ENCODE measurements at places on chromosomes 3 and 15. TPM values are rescaled to one million over a fixed set of nuclear protein-coding genes. Genes with fewer than 3 reads are reported as not detected.

ZDHHC23 gene
- 31.1 TPM for total RNA-seq

TTBK2 gene
- total RNA-seq = 18.7 TPM

GRCh38 chr15:40085266-40085665 is 23.4 kb downstream of the BMF start:
- no peak for DNase-seq

DNA sequence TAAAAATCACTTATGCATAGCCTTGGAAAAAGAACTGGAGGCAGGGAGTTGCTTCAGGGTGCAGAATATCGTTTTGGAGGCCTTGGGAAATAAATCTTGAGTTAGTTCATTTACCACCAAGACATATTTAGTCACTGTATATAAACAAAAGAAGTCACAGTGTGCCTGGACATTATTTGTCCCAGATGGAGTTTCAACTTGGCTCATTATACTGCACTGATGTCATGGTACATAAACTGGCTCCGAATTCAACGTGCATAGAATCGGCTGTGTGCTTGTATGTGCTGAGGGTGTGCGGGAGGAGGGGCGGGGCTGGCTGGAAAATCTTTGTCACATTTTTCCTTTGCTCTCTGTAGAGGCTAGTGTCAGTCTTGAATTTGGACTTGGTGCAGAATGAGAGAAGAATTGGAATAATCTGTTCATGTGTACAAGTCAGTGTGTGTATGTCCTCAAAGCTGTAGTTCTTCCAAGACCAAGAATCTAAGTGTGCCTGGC is 86.6 kb downstream of the FNDC3B start:
- no peak for DNase-seq

GRCh38 chr15:85133709-85134108 is 152.1 kb downstream of the PDE8A start:
- no peak for DNase-seq

GRCh38 chr3:126498929-126499328 is 18.6 kb downstream of the UROC1 start:
- no peak for DNase-seq

- no peak for DNase-seq
Measured at GRCh38 chr3:59372346-59372745, 322.5 kb upstream of the CFAP20DC start.

DNA sequence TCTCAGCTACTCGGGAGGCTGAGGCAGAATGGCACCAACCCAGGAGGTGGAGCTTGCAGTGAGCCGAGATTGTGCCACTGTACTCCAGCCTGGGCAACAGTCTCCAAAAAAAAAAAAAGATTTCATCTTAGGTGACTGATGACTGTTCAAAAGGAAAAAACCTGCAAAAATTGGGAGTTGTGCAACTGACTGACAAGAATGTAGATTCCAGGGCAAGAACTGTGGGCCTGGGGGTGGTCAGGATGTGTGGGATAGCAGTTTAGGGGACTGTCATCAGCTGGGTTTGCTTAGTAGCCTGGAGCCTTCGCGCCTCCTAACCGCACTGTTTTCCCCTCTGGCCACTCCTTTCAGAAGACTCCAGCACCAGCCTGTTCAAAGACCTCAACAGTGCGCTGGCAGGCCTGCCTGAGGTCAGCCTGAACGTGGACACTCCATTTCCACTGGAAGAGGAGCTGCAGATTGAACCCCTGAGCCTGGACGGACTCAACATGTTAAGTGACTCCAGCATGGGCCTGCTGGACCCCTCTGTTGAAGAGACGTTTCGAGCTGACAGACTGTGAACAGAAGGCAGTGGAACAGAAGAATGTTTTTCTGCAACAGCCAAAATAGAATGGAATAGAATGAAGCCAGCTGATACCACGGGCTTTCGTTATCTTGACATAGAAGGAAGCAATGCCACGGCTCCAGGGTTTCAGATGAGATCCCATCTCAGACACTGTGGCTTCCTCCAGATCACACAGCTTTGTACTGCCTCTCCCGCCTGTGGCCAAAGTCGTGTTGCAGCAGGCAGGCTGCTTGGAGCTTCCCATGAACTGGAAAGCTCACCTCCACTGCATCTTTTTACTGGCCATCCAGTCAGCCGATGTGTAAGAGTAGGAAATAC is 75.3 kb upstream of the BLM start:
- DNase-seq = no peak

All from thyroid gland (tissue), 4 donors.